Caco-2 (cell line): ENCODE measurements at places on chromosomes 16 and 17.

DNA sequence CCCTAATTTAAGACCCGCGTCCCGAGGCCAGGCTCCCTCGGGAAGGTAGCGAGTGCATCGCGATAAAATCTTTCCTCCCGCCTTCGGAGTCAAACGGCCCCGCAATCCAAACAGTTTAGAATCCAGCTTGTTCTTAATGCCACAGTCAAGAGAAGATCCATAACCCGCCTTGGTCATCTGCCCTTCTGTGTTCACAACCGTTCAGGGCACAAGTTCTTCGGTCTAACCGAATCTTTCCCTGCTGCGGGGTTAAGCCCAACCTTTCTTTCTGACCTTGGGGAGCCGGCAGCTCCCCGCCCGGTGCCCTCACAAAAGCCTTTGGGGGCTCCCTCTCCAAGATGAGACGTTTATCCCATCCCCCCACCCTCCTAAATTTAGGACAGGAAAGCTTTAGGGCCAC, 30.3 kb downstream of the CPSF4L start:
- peaks cover 2% of the 10 kb centered on the region for H3K36me3 ChIP-seq
- DNase-seq: peak; percentile 19
- no peaks in the 10 kb centered on the region for H3K27me3 ChIP-seq
- peak overlapping the region; percentile 84 for H3K4me3 ChIP-seq
- peaks cover 29% of the 10 kb centered on the region for H3K4me1 ChIP-seq

DNA sequence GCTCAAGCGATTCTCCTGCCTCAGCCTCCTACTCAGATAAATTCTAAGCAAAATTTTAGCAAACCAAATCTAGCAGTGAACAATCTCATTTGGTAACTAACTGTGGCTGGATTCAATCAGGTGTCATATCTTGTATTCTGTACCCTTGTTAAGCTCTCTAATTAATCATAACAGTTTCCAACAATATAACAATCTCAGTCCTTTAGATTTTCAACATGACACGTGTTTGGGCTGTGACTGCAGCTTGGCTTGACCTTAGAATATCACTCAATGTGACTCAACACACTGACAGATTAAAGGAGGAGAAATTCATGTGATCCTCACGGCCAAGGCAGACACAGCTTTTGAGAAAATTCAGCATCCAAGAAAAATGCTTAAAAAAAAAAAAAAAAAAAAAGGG, 133.6 kb downstream of the BANP start:
- no peak for DNase-seq
- no peaks in the 10 kb centered on the region; the same call in 1 of the 2 replicates for H3K4me1 ChIP-seq
- H3K4me3 ChIP-seq: no peak overlapping the region

- H3K27ac ChIP-seq: no peak overlapping the region
- H3K4me1 ChIP-seq: peaks cover 17% of the 10 kb centered on the region
- H3K4me3 ChIP-seq: no peak overlapping the region
- H3K27me3 ChIP-seq: no peaks in the 10 kb centered on the region
Measured at GRCh38 chr16:2511128-2511800, 2.5 kb upstream of the ATP6V0C start.

DNA sequence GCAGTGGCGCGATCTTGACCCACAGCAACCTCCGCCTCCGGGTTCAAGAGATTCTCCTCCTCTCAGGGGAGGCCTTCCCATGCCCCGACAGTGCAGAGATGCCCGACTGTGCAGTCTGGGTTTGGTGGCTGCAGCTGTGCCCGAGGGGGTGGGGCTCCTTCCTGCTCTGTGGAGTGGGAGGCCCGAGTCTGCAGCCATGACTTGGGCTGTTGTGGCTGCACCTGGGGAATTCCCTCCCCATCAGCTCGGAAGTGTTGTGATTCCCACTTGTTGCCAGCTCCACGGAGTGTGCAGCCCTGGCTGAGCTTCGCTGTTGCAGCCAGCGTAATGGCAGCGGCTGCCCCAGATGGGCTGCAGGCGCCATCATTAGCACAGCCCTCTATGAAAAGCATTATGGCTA, 66.4 kb upstream of the SMIM36 start:
- H3K4me3 ChIP-seq: no peak overlapping the region
- no peak overlapping the region for H3K27ac ChIP-seq
- H3K36me3 ChIP-seq: no peaks in the 10 kb centered on the region
- H3K4me1 ChIP-seq: no peaks in the 10 kb centered on the region
- no peaks in the 10 kb centered on the region for H3K27me3 ChIP-seq
- no peak for DNase-seq

DNA sequence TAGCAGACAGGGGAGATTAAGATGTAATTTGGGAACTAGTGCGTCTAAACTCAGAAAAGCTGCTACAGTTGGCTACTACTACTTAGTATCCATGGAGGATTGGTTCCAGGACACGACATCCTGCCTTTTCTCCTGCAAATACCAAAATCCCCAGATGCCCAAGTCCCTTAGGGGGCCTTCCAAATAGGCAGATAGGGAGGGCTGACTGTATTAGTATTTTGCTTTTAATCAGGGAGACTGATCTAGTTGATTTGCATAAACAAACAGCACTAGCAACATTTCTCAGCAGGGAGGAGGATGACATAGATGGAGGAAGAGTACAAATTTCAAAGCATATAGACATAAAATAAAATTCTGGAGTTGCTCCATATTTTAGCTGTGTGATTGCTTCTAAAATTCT, 621.6 kb upstream of the GOT2 start:
- H3K36me3 ChIP-seq: no peaks in the 10 kb centered on the region
- no peaks in the 10 kb centered on the region for H3K4me1 ChIP-seq
- no peak for DNase-seq
- H3K4me3 ChIP-seq: no peak overlapping the region
- H3K27ac ChIP-seq: no peak overlapping the region
